ENCODE measurements at places on chromosomes 7 and 10.

DNA sequence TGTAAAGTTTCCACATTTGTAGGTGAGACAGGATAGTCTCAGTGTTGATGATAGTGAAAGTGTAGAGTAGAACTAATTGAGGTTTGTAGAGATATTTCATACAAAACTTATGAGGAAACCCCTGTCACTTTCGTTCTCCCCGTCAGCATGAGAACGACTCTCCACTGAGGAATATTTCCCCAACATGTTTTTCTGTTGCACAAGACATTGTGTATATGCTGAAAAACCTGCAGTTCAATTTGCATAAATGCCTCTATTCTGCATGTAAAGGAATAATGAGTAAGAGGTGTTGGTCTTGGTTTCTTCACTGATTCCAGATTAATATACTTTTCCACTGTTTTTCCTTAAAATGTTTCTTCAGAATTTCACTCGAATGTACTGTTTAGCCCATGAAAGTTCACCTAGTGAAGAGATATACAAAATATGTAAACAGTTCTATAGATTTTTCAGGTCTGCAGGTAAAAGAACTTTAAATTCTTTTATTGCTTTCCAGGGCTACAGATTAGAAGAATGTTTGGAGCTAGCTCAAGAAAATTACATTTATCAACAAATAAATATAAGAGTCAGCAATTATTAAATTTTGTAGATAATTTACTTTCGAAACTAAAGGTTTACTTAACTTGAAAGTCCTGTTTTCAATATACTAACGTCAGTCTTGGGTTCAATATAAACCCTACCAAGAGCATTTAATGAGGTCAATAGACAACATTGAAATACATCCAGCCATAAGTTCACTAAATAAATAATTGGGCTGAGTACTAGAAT lies 37.2 kb downstream of the HEPACAM2 start:
- DNase-seq = no peak

DNA sequence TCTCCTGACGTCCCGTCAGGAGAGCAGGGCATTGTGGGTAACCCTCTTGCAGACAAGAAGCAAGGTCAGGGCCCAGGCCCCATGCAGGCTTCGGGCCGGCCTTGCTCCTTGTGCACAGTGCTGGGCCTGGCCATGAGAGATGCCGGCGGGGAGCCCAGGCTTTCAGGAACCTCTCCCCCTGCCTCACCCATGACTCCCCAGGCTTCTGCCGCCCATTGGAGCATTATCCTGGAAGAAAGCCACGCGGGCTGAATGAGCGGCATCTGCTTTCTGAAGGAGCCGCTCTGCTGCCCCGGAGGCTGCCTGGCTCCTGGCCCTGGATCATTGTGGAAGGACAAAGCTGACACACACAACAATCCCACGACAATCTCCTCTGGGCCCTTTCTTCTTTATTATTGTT lies 233.5 kb downstream of the TCF7L2 start:
- no peak for DNase-seq

- DNase-seq = no peak
Measured at GRCh38 chr10:110310741-110311140, 6.0 kb upstream of the SMNDC1 start.

DNA sequence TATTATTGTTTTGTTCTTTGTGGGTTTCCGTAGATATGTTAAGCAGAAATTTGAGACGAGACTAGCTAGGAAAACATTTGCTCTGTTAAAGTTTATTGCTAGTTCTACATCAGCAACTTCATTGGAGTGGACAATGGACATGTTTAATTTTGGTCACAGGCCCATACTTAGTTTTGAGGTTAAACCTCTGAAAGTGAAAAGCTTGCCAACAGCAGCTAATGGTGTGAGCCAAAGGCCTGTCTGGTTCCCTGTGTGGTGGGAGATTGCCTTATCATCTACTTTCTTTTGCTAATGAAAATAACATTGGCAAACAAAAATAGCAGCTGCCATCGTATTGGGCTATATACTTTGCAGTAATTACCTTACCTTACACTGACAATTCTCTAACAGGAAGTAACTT lies 388.4 kb upstream of the FZD8 start:
- DNase-seq = no peak

- DNase-seq = no peak
Measured at GRCh38 chr10:23413629-23414089, 25.2 kb upstream of the OTUD1 start.
